ENCODE measurements at places on chromosomes 13 and 19. TPM values are rescaled to one million over a fixed set of nuclear protein-coding genes. Genes with fewer than 3 reads are reported as not detected.

COL4A1 gene
- total RNA-seq: 25.9 TPM

SIGLECL1 gene
- total RNA-seq: not detected

ZBTB32 gene
- not detected for total RNA-seq

DNA sequence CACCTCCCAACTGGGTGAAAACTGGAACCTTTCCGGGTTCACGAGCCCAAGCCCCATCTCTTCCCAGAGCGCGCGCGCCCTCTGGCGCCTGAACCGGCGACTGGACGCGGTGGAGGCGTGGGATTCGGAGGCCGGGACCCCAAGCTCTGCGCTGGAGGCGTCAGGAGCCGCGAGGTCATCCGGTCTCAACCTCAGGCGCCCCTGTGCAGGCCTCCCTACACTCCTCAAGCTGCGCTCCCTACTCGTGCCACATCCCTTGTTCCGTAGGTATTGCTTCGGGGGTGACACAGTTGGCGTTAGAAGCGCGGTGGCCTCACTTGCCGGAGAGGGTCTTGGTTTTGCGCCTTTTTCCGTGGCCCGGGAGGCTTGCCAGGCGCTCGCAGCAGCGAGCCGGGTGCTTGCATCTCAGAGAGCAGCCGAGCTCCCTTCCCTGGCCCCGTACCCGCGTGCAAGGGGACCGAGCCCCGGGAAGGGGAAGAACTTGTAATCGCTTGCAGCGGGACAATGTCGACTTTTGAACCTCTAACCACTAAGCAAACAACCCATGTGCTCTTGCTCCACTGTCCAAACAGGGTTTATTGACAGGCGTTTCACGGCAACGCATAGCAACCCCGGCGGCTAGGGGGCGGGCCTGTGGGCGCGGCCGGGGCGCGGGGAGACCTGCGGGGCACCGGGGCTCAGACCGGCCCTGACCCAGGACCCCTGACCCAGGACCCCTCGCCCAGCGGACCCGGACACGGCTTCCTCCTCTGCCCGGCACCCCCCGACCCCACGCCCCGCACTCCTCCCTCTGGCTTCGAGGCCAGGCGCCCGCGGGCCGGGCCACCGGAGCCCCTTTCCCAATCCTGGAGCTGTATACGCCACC is 8.5 kb downstream of the CDX2 start:
- peak; percentile 62 for DNase-seq

- no peak for DNase-seq
Observed at GRCh38 chr13:107608736-107609135, 606.6 kb downstream of the LIG4 start.

DNA sequence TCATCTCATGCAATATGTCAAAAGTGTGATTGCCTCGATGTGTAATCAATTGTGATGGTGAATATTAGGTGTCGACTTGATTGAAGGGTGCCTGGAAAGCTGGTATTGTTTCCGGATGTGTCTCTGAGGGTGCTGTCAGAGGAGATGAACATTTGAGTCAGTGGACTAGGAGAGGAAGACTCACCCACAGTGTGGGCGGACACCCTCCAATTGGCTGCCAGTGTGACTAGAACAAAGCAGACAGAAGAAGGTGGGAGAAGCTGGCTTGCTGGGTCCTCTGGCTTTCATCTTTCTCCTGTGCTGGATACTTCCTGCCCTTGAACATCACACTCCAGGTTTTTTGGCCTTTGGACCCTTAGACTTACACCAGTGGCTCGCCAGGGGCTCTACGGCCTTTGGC is 15.5 kb upstream of the CABP5 start:
- no peak for DNase-seq

DNA sequence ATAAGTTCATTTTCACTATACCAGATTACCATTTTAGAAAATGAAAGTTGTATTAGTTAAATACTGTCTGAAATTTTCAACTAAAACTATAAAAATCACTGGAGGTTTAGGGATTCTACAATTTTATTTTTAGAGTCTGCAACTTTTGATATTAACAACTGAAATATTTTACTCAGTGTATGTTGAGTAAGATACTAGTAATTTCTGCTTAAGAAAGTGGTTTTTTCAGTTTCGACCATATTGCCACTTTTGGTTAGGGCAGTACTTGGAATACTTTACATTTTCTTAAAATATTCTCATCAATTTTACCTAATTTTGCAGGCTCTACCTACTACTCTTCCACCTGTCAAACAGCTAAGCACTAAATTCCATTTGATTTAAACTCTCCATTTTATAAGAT is 59.6 kb downstream of the KCNRG start:
- DNase-seq: no peak

All from MCF 10A (cell line).